Cerebellum (tissue), 4 donors: ENCODE measurements at places on chromosomes 5 and 9.

- no peak for DNase-seq
Measured at GRCh38 chr9:69623276-69623675, 48.9 kb downstream of the APBA1 start.

GRCh38 chr5:106290841-106291240 is 1379.9 kb downstream of the EFNA5 start:
- DNase-seq, result no peak

GRCh38 chr5:160293901-160294561 is 18.3 kb downstream of the CCNJL start:
- DNase-seq, result no peak

GRCh38 chr5:100901821-100902341 is 1.2 kb downstream of the ST8SIA4 start:
- no peak for DNase-seq

GRCh38 chr9:37371565-37372464 is 50.7 kb upstream of the GRHPR start:
- DNase-seq, result no peak

DNA sequence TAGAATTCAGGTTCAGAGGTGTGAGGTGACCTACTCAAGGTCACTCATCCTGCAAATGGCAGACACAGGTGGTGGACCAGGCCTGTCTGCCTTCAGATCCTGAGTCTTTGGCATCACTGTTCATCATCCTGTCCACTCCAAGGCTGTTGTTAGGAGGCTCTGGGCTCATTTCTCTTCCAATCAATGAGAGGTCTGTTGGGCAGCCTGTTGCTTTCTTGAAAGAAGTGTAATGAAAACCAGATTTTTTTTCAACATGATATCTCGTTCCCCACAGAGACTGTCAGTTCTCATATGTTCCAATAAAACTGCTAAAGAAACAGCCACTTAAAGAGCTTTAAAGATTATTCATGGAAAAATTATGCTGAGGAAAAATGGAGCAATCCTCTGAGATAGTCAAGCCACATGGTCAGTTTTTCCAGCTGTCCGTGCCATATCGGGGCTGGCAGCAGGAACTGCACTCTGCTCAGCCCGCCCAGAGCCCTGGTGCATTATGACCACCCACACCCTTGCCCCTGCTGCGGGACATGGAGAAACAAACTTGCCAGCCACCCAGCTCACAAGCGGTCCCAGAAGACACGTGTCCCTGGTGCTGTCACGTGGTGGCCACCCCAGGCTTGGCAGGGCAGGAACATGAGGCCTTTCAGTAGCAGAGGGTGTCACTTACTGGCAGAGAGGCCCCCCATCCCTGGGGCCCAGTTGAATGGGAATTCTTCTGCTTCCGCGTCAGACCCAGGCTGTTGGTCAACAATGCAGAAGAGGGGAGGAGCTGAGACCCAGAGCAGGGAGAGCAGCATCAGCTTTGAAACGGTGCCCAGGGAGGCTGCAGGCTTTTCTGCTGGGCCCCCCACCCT is 63.7 kb upstream of the ANGPTL2 start:
- DNase-seq, result no peak
